ENCODE measurements at places on chromosomes 2 and 18. TPM values are rescaled to one million over a fixed set of nuclear protein-coding genes. Genes with fewer than 3 reads are reported as not detected.

- no peak for DNase-seq
Measured at GRCh38 chr2:233312874-233313273, 5.3 kb downstream of the SAG start.

DNA sequence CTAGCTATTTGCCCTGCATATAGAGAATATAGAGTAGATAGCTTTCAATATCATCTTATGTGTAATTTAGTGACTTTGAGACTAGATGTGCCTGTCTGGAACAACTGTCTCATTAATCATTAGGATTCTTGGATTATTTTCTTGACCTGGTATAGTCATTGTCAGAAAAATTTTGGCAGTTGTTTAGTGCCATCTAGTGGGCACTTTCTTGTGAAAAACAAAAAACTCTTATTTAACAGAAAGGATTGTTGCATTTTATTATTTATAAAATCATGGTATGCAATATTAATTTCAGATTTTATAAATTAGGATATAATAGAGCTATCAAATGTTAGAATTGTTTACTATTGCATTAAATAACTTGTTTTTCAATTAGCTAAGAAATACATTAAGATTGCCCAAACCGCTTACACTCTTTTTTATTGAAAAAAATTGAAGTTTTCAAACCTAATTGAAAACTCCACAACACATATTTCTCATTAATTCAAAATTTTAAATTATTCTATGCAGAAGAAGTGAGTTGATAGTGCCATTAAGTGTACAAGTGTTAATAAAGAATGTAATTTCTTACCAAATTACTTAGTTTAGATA, 80.3 kb downstream of the DYNAP start:
- DNase-seq = no peak

DNA sequence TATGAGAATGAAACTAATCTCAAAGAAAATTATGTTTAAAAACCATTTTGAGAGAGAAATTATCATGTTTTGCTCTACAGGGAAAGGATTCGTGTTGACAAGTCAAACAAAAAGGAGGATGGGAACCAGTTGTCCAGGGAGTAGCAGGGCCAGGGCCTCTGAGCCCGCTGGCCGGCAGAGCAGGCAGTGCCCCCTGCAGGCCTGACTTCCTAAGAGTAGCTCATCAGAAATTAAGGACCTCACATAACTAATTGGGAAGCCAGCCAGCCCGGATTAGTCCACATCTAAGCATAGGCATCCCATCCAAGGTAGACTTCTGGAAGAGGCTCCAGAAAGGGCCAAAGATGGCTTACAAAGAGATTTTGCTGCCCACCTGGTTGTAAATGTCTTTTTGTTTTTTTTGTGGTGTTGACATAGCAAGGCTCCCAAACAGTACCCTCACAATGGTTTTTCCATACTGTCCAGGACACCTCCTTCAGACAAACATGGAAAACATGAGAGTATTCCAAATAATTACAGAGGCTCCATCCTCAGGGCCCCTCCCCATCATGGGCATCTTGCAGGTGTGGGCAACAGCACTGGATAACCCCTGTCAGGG, 241.2 kb upstream of the TANK start:
- DNase-seq = peak; percentile 80

- DNase-seq = peak; percentile 93
Measured at GRCh38 chr2:238263204-238264071, 23.6 kb upstream of the HES6 start.

DNA sequence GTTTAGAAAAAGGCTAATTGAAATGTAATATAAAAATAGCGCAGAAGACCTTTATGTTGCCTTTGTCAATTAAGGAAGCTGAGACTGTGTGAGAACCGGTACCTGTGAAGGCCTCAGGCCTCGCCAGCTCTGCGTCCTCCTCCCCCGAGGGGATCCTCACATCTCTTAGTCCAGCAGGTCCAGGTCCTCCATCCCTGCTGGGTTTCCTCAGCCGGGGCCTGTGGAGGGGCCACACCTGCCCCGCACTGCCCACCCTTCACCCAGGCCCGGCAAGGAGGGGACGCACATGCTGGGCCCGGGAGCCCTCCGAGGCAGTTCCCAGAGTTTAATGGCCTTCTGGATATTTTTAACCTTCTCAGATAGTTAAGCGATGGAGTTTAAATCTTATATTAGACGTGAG, 3.5 kb downstream of the KCNG2 start:
- no peak for DNase-seq

DNA sequence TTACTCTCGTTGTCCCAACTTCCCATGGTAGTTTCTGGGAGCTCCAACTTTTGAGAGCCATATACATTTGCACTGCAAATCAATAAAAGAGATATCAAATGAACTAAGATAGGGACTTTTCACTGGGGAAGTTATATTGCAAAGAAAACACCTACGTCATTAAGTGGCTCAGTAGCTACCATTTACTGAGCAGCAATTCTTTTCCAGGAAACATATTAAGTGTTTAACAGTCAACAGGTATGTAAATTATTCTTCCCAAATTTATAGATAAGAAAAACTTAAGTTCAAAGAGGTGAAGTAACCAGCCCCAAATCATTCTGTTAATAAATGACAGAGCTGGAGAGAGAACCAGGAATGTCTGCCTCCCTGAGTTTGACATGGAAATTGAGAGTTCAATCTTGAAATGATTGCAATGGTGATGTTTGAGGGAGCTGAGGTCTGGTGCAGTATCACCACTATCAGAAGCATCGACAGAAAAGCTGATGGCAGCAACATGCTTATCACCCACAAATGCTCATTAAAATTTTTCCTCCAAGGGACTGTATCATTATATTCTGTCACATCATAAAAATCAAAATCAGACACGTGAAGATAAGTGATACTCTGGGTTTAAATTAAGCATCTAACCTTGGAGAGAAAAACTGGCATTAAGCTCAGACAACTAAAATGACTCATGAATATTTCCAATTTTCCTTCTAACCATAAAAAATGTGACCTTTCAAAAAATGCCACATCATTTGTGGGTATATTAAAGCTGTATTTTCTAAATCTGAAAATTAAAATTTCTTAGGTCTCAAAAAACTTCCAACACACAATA, 43.4 kb downstream of the GAREM1 start:
- DNase-seq = no peak

GRCh38 chr2:165070076-165070475, 114.8 kb upstream of the SLC38A11 start:
- no peak for DNase-seq

- no peak for DNase-seq
Measured at GRCh38 chr18:58653814-58654509, 17.3 kb upstream of the MALT1 start.

- DNase-seq = no peak
Measured at GRCh38 chr18:7170292-7170691, 52.7 kb upstream of the LAMA1 start.

- no peak for DNase-seq
Measured at GRCh38 chr2:137050949-137051348, 285.6 kb downstream of the THSD7B start.

DNA sequence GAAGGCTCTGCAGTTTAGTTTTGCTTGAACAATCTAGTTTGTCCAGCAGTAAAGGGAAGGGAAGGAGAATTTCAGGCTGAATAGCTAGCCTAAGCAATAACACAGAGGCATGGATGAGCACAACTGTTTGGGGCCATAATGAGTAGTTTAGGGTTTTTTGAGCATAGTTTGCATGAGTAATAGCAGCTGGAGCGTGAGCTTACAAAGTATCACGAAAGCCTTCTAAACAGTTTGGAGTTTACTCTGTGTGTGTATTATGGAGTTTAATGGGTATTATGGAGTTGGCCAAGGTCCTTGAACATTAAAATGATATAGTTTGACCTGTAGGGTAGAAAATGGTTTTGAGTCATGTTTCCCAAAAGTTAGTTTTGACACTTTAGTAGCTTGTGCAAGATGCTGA, 782.3 kb downstream of the ERBB4 start:
- DNase-seq = no peak

The PSMA8 gene
- not detected for total RNA-seq

The SMAD4 gene
- total RNA-seq = 140 TPM

The PTPRN gene
- total RNA-seq = 0.30 TPM

The CDH19 gene
- 1.0 TPM for total RNA-seq

The OXER1 gene
- total RNA-seq = 0.22 TPM

The DCDC2C gene
- total RNA-seq = not detected

The CD8B2 gene
- total RNA-seq = not detected
